ENCODE measurements at places on chromosomes 2 and 18. TPM values are rescaled to one million over a fixed set of nuclear protein-coding genes. Genes with fewer than 3 reads are reported as not detected.
A peak's percentile ranks its signal among the peaks of the same experiment; 100 is the strongest.

CD207 gene
- not detected for total RNA-seq

GRCh38 chr18:74996996-74997395 is 211.9 kb downstream of the PTGR3 start:
- no peak for DNase-seq

SERPINB10 gene
- total RNA-seq: not detected

GRCh38 chr2:47309472-47309951 is 93.4 kb upstream of the MSH2 start:
- no peak for DNase-seq

GRCh38 chr18:69755041-69755440 is 192.6 kb downstream of the CD226 start:
- no peak for DNase-seq

GRCh38 chr2:216210701-216211540 is 101.8 kb downstream of the XRCC5 start:
- DNase-seq: no peak

GRCh38 chr2:109341355-109342255 is 212.6 kb downstream of the SH3RF3 start:
- no peak for DNase-seq

- DNase-seq: no peak
These were observed 26.3 kb downstream of the CTLA4 start for GRCh38 chr2:203893840-203894239.

REG3G gene
- total RNA-seq: not detected

DNA sequence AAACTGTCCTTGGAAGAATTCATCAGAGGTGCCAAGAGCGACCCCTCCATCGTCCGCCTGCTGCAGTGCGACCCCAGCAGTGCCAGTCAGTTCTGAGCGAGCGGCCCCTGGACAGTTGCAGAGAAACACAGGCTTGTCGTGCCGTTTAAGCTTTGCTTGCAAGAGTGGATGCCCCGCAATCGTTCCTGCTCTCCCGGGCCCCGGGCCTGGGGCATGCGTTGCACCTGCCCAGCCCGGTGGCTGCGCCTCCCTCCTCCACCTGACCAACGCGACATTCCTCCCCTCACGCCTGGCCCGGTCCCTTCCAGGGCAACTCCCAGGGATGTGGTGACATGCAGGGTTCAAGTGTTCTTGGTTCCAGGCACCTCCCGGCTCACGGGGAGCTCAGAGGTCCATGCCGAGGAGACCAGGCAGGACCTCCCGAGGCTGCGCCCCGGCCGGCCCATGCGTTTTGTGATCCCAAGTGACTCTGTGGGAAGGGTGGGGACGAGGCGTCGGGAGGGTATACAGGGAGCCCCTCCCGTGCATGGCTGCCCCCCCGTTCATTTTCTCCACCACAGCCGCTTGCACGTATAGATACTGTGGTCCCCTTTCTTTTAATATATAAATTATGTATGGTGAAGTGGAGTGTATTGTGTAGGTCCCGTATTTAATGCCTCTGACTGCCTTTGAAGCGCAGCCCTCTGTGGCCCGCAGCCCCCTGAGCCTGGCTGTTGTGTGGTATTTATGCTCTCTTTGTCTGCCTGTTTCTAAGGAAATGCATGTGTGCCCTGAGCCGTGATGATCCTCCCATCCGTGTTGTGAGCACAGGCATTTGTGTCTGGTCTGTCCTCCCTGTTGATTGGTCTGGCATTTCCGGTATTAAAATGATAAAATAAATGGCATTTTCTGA is 21.2 kb downstream of the ODC1 start:
- no peak for DNase-seq

DNA sequence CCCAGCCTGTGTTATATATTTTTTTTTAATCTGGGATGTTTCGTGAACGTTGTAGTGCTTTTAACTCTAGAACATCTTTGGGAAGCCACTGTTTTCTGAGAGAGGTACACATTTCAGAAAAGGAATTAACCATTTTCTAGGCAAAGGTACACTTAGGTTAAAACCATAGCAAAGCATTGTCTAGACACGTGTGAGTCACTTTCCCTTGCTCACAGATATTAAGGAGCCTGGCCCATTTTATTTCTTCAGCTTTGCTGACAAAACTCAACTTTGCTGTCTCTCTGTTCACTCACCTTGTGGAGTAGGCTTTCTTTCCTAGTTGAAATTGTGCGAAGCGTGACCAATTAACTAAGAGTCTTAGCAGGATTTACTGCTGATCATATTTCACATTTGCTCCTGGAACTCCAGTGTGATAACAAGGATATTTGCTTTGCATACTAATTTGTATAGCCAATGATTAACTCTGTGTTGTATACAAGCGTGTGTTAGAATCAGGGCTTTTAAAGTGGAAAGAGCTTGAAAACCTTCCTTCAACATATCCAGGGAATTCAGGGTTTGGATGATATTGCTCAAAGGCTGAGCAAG is 215.0 kb upstream of the AGAP1 start:
- no peak for DNase-seq

DNA sequence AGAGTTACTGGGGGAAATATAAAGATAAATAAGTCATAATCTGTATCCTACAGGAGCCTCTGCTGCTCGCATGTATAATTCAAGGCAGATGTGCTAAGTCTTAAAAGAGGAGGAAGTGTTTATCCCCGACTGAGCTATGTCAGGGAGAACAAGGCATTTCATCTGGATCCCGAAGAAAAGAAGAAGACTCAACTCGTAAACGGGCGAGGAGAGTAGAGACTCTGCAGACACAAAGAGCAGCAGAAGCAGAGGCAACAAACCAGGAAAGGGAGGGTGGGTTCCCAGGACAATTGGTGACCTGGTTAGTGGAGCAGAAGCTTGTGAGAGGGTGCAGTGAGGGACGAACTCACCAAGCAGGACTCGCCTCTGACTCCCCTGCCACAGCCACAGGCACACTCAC is 368.6 kb downstream of the EIPR1 start:
- no peak for DNase-seq

GRCh38 chr2:166792808-166793207 is 95.5 kb upstream of the XIRP2 start:
- no peak for DNase-seq

DNA sequence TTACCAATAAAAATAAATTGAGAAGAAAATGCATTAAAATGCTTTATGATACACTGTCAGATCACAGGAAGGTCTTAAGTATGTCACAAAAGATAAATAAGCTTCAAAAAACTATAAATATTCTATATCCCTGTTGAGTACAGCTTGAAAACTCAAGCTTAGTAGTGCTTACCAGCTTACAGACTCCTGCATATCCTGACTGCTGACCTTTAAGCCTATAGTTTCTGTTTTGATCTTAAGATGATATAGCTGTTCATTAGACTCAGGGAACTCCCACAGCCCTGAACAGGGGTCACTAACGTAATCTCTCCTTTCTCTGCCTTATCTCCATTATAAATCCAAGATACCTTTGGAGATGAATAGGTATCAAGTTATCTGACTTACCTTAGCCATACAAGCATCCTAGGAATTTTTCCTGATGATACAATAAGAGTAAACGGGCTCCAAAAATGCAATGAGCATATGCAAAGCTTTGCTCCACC is 93.7 kb upstream of the RBBP8 start:
- no peak for DNase-seq

RAB6C gene
- not detected for total RNA-seq

- DNase-seq: no peak
These were observed 97.4 kb downstream of the KCNF1 start for GRCh38 chr2:11009176-11009575.

- peak; percentile 89 for DNase-seq
These were observed 73.5 kb upstream of the SERTAD2 start for GRCh38 chr2:64727013-64727767.

- DNase-seq: no peak
These were observed 46.0 kb upstream of the FAM136A start for GRCh38 chr2:70347831-70348230.

DNA sequence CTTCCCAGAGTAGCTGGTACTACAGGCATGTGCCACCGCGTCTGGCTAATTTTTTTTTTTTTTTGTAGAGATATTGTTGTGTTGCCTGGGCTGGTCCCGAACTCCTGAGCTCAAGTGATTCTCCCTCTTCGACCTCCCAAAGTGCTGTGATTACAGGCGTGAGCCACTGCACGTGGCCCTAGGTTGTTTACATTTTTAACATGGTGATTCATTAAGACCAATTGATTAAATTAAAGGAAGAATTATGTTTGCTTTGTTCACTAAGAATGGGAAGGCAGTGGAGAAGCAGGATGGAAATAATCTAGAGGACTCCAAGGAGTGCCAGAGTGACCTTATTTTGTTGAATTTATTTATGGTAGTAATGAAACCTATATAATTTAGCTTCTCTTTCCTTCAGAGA is 7.5 kb downstream of the LCLAT1 start:
- no peak for DNase-seq

LIMS3 gene
- total RNA-seq: 1.9 TPM

- DNase-seq: no peak
These were observed 115.9 kb upstream of the FOSL2 start for GRCh38 chr2:28276807-28277206.

LRP2 gene
- total RNA-seq: 0.89 TPM

TEKT4 gene
- total RNA-seq: not detected

ACOXL gene
- total RNA-seq: 0.81 TPM

DNA sequence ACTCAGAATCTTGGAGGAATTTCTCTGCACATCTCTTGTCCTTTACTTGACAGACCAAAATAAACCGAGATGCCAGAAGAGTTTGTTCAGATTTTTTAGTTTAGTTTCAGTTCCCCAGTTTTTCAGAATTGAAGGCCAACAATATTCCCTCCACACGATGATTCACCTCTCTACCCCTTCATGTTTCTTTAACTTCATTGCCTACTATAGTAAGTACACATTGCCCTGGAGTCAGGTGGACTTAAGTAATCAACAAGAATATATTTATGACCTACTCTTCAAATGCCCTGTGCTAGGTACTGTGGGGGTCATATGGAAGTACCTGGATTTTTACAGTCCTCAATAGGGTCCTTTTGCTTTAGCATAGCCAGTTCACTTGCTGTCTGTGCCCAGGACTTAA is 79.6 kb upstream of the CTLA4 start:
- peak; percentile 27 for DNase-seq

- no peak for DNase-seq
These were observed 181.9 kb downstream of the TGIF1 start for GRCh38 chr18:3631887-3632286.

DNA sequence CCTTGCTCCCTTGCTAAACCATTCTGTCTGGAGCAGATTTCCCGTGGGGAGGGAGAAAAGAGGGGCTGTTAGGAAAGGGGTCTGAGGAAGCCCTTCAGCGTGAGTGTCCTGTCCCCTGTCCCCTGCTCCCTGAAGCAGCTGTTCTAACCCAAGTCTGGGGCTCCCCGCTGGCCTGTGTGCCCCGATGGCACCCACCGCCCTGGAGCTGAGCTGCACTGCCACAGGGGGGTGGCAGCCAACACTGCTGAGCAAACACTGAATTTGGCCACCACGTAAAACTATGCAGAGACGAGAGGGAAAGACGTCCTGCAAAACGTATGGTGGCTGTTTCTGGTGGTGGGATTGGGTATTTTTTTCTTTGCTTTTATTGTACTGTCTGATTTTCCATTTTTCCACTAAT is 17.9 kb downstream of the KCNG2 start:
- no peak for DNase-seq

- no peak for DNase-seq
These were observed 42.5 kb downstream of the CNGA3 start for GRCh38 chr2:98388601-98389250.

- DNase-seq: no peak
These were observed 686 bp upstream of the SNORC start for GRCh38 chr2:232869138-232870017.

MYCN gene
- total RNA-seq: not detected

TXNL1 gene
- total RNA-seq: 39.7 TPM

TDRD15 gene
- total RNA-seq: not detected

GRCh38 chr18:75802681-75803080 is 375.2 kb upstream of the SMIM21 start:
- DNase-seq: no peak

C2orf76 gene
- total RNA-seq: 17.7 TPM

DNA sequence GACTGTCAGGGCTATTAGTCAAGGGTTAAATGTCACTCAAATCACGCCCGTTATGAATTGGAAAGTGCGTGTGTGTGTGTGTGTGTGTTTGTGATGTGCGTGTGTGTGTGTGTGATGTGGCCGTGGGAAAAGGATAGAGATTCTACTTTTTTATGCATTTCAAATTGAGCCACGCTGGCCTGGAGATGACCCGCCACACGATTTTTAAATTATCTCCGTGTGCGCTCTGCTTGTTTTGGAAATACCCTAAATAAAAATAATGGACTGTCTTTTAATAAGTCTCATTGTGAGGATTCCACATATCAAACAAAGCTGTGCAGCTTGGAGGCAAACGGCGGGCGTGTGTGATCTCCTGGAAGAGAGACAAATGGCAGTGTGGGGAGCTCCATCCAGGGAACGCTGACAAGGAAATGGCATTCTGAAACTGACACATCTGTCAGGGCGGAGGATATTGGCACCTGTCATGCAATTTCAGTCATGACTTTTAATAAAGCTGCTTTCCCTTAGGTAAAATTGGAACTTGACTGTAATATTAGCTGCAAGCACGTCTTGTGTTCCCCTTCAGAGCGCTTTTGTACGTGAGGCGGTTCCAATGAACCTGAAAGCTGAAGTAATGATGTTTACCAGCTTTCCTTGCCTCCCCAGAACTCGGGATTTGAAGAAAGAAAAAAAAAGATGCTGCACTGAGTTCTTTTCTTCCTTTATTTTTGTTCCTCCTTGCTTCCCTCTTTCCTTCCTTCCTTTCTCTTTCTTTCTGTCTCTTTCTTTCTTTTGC is 381.8 kb upstream of the SMIM21 start:
- DNase-seq: no peak

GRCh38 chr18:35460736-35461161 is 37.0 kb downstream of the INO80C start:
- no peak for DNase-seq

TCF23 gene
- not detected for total RNA-seq

GRCh38 chr2:62406573-62407043 is 99.4 kb downstream of the TMEM17 start:
- DNase-seq: no peak

ALLC gene
- not detected for total RNA-seq

TMEM198 gene
- 6.6 TPM for total RNA-seq

DNA sequence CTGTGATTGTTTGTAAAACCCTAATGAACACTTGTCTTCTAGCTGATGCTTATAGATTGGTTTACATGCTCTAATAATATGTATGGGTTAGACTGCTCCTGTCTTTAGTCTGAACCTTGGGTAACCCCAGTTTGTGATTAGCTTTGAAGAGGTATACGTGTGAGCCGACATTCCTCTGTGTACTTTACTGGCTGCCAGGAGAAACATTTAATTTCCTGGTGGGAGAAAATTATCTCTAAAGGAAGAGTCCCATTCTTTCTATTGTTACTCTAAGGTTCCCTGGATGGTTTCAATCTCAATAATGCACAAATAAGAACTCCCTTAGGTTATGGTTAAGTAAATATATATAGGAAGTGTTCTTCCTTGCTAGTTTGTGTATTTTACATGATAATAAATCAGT is 143.6 kb upstream of the ZSWIM2 start:
- DNase-seq: no peak

ARHGEF4 gene
- 1.3 TPM for total RNA-seq

- DNase-seq: no peak
These were observed 162.6 kb upstream of the SLC39A10 start for GRCh38 chr2:195494451-195494850.
